T follicular helper cell (primary cell): ENCODE measurements at places on chromosomes 5 and 9.

DNA sequence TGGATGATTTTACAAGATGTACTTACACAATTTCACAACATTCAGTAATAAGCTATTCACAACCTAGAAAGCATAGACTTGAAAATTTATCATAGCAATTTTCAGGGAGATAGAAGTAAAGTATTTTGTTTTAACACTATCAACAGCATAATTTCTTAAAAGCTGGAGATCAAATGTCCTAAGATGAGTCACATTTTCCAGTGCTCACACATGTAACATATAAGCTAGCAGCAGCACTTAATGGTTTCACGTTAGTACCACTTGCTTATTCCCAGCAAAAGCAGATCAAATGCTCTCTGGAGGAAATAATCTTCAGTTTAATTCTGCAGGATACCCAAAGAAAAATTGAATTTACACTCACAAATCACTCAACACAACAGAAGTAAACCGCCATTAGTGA is 6.5 kb downstream of the OR13C8 start:
- DNase-seq, result no peak

- DNase-seq, result no peak
Measured at GRCh38 chr5:83277953-83278352, 193.6 kb upstream of the VCAN start.

GRCh38 chr9:121640076-121640475 is 11.4 kb upstream of the DAB2IP start:
- DNase-seq, result no peak

- peak; percentile 28 for DNase-seq
Measured at GRCh38 chr5:140251527-140251973, 51.4 kb downstream of the PFDN1 start.

DNA sequence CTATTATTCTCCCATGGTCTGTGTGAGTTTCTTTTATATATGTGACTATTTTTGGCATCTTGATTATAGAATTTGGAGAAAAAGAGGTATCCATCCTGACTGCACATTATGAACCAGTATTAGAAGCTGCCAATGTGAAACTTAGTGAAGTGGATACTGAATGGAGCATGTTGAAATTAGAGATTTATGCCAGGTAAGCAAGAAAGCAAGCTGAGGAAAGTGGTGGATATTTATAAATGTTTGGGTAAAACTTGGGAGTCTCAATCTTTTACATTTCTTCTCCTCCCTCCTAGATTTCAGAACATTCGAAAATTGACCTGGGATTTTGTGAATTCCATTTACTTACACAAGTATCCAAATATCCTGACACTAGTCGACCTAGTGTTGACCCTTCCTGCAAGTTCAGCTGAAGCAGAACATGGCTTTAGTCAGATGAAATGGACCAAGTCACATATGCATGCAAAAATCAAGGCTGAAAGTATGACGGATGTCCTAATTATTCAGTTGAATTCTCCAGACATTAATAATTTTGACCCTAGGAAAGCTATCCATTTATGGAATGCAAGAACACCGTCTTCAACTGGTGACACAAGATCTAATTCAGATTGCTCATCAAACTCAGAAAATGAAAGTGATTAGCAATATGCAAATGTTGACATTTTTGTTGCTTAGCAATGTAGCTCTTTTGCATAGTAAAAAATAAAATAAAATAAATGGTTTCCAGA is 66.8 kb upstream of the IL7R start:
- DNase-seq, result no peak

DNA sequence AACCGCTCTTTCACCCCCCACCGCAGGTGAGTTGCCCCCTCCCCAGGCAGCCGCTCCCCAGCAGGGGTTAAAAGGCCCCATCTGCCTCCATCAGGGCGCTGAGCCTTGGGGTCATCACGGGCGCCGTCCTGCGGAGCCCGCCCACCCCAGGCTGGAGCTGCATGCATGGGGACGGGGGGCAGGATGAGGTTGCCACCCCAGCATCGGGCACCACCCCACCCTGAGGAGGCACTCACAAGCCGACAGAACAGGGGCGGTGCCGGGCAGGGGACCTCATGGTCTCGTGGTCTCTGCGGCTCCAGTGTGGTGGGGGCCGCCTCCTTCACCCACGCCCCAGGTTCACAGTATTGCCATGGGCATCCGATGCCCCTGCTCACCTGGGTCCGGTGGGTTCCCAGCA is 16.5 kb downstream of the PTGES start:
- no peak for DNase-seq

DNA sequence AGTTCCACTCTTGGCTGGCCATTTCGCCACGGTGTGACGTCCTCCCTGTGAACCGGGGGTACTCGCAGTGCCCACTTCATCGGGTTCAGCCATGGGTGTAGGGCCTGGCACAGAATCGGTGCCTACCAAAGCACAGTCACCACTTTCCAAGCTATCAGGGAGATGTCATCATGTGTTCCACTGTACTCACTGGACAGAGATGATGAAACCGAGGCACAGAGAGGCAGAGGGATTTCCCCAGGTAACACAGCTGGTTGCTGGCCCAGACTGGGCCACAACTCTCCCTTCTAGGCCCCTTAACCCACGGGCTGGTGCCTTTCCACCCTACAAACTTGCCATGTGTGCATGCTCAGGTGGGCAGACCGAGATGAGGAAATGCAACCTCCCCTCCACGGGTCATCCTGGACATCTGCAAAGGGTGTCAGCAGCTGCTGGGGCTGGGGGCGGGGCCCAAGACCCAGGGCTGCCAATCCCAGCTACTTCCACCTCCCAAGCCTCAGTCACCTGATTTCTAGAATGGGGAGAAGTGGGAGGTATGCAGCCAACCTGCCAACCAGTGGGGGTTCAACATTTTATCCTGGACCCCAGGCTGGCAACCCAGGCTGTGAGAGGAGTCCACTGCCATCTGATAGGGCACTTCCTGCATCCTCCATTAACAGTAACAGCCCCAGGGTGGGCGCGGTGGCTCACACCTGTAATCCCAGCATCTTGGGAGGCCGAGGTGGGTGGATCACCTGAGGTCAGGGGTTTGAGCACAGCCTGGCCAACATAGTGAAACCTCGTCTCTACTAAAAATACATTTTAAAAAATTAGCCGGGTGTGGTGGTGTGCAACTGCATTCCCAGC is 893 bp upstream of the SH2D3C start:
- no peak for DNase-seq

- no peak for DNase-seq
Measured at GRCh38 chr5:180343110-180343830, 9.9 kb downstream of the GFPT2 start.

DNA sequence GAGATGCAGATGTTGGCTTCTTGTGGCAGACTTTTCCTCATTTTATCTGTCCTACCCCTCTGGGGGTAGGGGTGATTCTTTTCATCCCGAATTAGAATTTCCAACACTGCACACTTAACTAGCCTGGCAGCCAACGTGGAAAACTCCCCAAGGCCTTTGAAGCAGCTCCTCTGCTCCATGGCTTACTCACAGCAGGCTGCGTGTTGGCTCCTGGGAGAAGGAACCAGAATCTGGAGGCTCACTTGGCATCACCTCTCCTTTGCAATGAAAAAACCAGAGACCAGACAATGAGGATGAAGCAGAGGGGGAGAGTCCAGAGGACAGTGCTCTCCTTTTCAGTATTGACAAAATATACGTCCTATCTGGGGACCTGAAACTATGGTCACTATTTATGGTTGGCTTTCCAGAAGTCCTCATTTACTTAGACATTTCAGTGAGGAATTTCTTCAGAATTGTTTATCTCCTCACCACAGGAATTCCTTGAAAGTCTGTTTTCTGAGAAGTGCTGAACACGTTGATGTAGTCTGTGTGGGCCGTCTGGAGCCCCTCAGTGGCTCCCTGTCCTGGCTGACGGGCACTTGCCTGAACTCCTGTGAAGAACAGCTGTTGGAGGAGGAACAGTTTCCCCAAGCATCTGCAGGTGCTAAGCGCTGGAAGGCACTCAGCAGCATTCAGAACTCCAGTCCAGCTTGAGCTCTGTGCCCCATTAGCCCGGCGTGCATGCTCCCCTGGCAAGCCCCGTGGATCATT is 231.3 kb downstream of the RFK start:
- DNase-seq, result no peak

DNA sequence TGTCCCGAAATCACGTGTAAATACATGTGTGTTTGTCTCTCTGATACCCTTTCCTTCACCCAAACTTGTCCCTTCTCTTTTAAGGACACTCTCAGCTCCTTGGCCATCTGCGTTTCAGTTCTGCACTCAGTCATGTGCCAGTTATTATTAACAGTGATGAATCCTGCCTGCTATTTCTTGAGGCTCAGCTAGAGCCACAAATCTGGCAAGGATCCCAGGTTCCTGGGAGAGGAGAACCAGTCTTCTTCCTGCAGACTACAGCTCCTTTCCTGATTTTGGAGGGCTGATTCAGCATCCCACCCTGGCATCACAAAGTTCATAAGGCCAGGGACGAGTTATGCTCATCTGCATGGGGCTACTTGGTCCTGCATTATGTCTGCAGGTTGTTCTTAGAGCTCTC is 5.6 kb downstream of the MAMDC2 start:
- no peak for DNase-seq

GRCh38 chr9:93081931-93082330 is 14.1 kb upstream of the CARD19 start:
- DNase-seq, result no peak

- DNase-seq, result no peak
Measured at GRCh38 chr5:113056988-113057387, 80.4 kb downstream of the DCP2 start.

DNA sequence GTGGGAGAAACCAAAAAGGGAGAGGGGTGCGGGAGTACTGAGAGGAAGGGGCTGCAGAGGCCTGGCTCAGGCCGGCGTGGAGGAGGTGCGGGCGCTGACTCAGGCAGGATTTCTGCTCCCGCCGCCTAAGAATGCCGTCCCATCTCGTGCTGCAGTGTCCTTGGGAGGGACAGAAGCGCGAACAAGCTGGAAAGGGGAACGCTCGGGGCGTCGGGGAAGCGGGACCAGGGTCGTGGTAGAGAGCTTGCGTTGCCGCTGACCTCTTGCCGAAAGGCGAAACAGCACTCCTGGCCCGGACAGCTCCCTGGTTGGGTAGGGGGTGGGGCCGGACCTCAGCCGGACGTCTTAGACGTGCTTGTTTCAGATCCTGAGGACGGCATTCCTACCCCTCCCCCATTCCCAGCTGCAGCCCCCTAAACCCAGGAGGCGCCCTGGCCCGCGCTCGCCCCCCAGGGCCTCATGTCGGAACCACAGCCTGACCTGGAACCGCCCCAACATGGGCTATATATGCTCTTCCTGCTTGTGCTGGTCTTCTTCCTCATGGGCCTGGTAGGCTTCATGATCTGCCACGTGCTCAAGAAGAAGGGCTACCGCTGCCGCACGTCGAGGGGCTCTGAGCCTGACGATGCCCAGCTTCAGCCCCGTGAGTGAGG is 1.1 kb downstream of the RELL2 start:
- peak; percentile 35 for DNase-seq
